ENCODE measurements at places on chromosomes 6 and 20.

DNA sequence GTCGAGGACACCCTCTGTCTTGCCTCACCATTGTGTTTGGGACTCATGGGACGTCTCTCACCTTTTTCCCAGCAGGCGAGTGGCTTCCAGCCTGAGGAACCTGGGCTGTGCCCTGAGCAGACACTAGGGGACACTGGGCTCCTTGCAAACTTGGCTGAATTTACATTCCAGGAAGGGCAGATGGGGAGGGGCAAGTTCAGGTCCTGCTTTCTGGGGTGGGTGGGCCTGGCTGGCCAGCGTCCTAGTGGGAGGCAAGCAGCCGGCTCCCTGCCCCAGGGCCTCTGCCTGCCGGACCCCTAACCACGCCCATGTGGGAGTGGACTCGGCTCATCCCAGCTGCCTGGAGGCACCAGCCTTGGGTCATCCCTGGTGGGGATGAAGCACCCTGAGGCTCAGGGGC, 48.2 kb upstream of the MLN start:
- H3K36me3 ChIP-seq, result no peaks in the 10 kb centered on the region
- H3K4me3 ChIP-seq, result no peak overlapping the region
- H3K27ac ChIP-seq, result no peak overlapping the region
- DNase-seq, result peak; percentile 96

DNA sequence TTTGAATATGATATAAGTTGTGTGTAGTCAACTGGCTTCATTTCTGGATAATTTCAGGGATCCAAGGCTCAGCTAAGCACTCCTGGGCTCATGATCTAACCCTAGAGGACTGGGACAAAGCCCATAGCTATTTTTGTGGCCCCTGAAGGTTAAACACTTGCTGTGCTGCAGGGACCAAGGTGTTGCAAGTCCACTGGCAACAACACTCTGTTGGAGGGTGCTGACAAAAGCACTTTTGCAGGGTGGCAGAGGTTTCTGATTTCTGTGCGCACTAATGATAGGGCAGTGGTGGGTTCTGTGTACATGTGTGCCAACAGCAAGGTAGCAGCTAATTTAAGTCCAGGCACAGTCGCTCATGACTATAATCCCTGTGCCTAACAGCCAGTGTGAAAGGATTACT, 445.3 kb upstream of the SYNCRIP start:
- DNase-seq, result no peak
- no peaks in the 10 kb centered on the region for H3K4me1 ChIP-seq
- H3K27ac ChIP-seq, result no peak overlapping the region
- no peaks in the 10 kb centered on the region for H3K36me3 ChIP-seq

- no peaks in the 10 kb centered on the region for H3K27me3 ChIP-seq
- H3K4me3 ChIP-seq, result no peak overlapping the region
- peaks cover 1% of the 10 kb centered on the region for H3K4me1 ChIP-seq
- no peaks in the 10 kb centered on the region for H3K36me3 ChIP-seq
- H3K27ac ChIP-seq, result no peak overlapping the region
Measured at GRCh38 chr6:157989541-157990289, 8.1 kb downstream of the SYNJ2 start.

DNA sequence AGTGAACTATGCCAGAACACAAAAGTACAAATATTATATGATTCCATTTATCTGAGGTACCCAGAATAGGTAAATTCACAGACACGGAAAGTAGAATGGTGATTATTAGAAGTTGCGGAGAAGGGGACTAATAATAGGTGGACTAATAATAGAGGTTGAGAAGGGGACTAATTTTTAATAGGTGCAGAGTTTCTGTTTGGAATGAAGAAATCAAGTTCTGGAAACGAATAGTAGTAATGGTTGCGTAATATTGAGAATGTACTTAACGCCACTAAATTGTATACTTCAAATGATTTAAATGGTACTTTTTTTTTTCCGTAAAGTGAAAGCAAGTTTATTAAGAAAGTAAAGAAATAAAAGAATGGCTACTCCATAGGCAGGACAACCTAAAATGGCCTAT, 33.2 kb downstream of the B4GALT5 start:
- no peak overlapping the region for H3K27ac ChIP-seq
- no peak overlapping the region for H3K4me3 ChIP-seq

GRCh38 chr6:81126150-81126549, 626.3 kb downstream of the TENT5A start:
- no peaks in the 10 kb centered on the region for H3K36me3 ChIP-seq
- no peaks in the 10 kb centered on the region for H3K4me1 ChIP-seq
- H3K27me3 ChIP-seq, result no peaks in the 10 kb centered on the region
- no peak overlapping the region for H3K4me3 ChIP-seq
- DNase-seq, result no peak
- H3K27ac ChIP-seq, result no peak overlapping the region

DNA sequence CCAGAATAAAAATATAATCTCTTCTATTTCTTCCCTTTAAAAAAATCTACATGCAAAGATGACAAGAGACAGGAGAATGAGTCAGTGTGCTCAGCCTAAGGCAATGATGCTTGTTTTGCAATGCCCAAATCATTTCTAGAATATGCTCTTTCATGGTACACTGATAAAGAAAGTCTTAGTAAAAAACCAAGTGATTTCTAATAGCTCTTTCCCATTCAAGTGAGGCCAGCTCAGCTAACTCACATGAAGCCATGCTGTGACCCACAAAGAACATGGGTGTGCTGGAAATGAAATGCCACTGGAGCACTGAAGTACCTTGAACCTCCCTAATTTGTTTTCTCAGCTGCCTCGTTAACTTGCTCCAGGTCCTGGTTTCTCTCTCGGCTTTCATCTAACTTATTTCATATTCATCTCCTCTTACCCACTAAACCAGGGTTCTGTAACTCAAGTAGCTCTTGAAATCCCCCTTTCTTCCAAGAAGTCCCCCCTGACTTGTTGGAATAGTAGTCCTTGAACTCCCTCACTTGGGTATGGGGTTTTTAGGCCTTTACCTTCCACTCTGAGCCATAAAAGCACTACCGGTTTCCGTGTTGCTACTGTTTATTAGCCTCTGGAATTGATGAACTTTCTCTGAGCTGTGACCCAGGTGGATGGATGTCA, 92.7 kb downstream of the IRF4 start:
- no peaks in the 10 kb centered on the region for H3K4me1 ChIP-seq
- DNase-seq, result no peak

GRCh38 chr6:113651920-113652319, 205.2 kb upstream of the MARCKS start:
- no peak overlapping the region for H3K27ac ChIP-seq
- H3K4me3 ChIP-seq, result no peak overlapping the region
- H3K27me3 ChIP-seq, result no peaks in the 10 kb centered on the region
- H3K36me3 ChIP-seq, result no peaks in the 10 kb centered on the region

DNA sequence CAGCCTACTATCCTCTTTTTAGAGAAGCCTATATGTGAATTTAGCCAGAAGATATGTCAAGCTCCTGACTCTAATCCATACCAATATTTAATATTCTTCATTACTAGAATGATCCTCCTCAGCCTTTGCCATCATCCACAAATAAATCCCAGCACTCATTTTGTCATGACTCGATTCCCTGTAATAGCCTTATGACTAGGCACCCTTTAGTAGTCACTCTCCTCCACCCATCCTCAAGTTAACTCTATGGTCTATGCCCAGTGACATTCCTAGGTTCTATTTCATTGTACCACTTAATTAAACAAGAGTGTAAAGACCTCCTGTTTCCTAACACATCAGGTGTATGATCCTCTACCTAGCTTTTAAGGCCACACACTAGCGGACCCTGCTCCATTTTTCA, 450.4 kb upstream of the CITED2 start:
- H3K27me3 ChIP-seq, result no peaks in the 10 kb centered on the region
- H3K4me1 ChIP-seq, result no peaks in the 10 kb centered on the region
- no peak for DNase-seq
- H3K4me3 ChIP-seq, result no peak overlapping the region
- no peak overlapping the region for H3K27ac ChIP-seq

GRCh38 chr6:80343511-80343910, 237.0 kb downstream of the BCKDHB start:
- no peaks in the 10 kb centered on the region for H3K27me3 ChIP-seq
- no peak overlapping the region for H3K4me3 ChIP-seq
- no peak for DNase-seq
- H3K27ac ChIP-seq, result no peak overlapping the region
- no peaks in the 10 kb centered on the region for H3K4me1 ChIP-seq
- no peaks in the 10 kb centered on the region for H3K36me3 ChIP-seq

DNA sequence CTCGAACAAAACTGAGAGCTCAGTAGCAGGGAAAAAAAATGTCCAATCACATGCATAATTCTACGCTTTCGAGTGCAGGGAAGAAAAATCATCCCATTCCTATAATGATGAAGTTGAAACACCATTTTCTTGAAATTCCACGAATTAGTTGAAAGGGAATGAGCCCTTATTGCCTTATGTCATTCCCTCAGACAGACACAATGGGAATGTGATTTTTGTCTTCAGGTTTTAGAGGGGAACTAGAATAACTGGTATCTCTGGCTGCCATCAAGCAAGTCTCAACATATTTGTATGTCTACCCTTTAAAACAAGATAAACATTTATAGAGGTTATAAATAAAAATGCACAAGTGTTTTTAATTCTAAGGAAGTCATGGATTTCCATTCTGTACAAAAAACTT, 87.9 kb downstream of the KIF13A start:
- no peaks in the 10 kb centered on the region for H3K27me3 ChIP-seq
- H3K27ac ChIP-seq, result no peak overlapping the region
- H3K36me3 ChIP-seq, result no peaks in the 10 kb centered on the region
- no peak for DNase-seq
- no peaks in the 10 kb centered on the region for H3K4me1 ChIP-seq

- no peaks in the 10 kb centered on the region for H3K36me3 ChIP-seq
- H3K27me3 ChIP-seq, result no peaks in the 10 kb centered on the region
- no peak for DNase-seq
- no peak overlapping the region for H3K4me3 ChIP-seq
- no peak overlapping the region for H3K27ac ChIP-seq
Measured at GRCh38 chr6:19879663-19880062, 42.5 kb downstream of the ID4 start.

DNA sequence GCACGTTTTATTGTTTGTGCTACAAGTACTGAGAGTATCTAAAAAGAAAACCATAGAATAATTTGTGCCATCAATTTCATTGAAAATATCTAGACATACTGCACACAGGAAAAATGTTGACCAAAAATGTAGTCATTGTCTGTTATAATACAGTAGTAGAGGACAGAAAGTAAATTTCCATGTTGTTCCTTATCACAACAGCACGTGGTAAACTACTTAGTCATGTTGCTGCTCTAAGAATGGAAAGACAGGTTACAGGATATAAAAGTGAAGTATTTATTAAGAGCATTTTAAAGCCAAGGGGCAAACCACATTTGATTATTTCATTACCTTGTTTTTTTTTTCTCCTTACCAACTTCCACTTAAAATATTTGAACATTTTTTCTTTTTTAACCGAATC, 89.0 kb upstream of the CEP85L start:
- H3K4me3 ChIP-seq, result no peak overlapping the region
- DNase-seq, result no peak
- H3K27ac ChIP-seq, result no peak overlapping the region
- H3K27me3 ChIP-seq, result no peaks in the 10 kb centered on the region
- H3K36me3 ChIP-seq, result no peaks in the 10 kb centered on the region
- H3K4me1 ChIP-seq, result peaks cover 1% of the 10 kb centered on the region

GRCh38 chr6:141736104-141736503, 396.6 kb upstream of the GJE1 start:
- no peak for DNase-seq
- H3K4me1 ChIP-seq, result no peaks in the 10 kb centered on the region
- H3K4me3 ChIP-seq, result no peak overlapping the region
- no peak overlapping the region for H3K27ac ChIP-seq
- H3K27me3 ChIP-seq, result no peaks in the 10 kb centered on the region
- no peaks in the 10 kb centered on the region for H3K36me3 ChIP-seq
